ENCODE measurements at places on chromosomes 13 and 19.

- no peak for DNase-seq
Observed at GRCh38 chr19:246551-246950, 44.7 kb downstream of the PLPP2 start.

DNA sequence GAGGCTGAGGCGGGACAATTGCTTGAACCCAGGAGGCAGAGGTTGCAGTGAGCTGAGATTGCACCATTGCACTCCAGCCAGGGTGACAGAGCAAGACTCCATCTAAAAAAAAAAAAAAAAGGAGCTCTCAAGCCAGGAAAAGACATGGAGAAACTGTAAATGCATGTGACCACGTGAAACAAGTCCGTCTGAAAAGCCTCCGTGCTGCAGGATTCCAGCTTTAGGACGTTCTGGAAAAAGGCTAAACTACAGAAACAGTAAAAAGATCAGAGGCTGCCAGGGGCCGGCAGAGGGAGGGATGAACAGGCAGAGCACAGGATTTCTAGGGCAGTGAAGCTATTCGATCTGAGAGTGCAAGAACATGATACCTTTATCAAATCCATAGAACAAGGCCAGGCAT, 40.7 kb upstream of the NDUFS7 start:
- no peak for DNase-seq

- no peak for DNase-seq
Observed at GRCh38 chr19:42442833-42443232, at the start of gene CXCL17. Gene CXCL17 (minus strand): TSS chr19:42442946. CDS start chr19:42442832, 114 bp downstream.

DNA sequence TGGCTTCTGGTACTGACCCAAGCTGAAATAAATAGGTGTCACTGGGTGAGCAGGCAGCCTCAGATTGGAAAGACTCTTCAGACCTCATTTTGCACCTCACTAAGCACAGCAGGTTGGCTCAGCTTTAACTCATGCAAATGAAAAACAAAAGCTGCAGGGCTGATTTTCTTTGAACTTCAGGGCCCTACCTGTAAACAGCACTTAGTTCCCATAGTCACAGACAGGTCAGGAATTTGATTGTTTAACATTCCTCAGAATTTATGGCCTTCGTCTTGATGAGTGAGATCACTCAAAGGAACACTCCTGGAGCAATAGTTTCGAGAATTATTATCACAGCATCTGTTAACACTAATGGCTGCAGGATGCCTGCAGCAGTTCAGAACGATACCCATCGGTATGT, 718.5 kb downstream of the EFNB2 start:
- no peak for DNase-seq

- no peak for DNase-seq
Observed at GRCh38 chr19:46515879-46516350, 20.2 kb upstream of the PNMA8B start.

GRCh38 chr13:30331331-30331771, 24.0 kb upstream of the KATNAL1 start:
- peak; percentile 74 for DNase-seq

DNA sequence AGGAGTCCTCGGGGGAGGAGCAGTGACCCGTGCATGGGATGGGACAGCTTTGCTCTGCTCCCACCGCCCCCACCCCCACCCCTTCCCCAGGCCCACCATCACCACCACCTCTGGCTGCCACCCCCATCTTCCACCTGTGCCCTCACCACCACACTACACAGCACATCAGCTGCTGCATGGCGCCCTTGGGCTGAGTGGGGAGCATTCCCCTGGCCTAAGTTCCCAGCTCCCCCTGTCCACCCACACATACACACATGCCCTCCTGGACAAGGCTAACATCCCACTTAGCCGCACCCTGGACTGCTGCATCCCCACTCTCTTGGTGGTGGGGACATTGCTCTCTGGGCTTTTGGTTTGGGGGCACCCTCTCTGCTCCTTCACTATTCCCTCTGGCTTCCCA, 46.2 kb upstream of the SGCG start:
- DNase-seq: no peak

GRCh38 chr13:112254900-112255299, 121.3 kb upstream of the SPACA7 start:
- DNase-seq: no peak

DNA sequence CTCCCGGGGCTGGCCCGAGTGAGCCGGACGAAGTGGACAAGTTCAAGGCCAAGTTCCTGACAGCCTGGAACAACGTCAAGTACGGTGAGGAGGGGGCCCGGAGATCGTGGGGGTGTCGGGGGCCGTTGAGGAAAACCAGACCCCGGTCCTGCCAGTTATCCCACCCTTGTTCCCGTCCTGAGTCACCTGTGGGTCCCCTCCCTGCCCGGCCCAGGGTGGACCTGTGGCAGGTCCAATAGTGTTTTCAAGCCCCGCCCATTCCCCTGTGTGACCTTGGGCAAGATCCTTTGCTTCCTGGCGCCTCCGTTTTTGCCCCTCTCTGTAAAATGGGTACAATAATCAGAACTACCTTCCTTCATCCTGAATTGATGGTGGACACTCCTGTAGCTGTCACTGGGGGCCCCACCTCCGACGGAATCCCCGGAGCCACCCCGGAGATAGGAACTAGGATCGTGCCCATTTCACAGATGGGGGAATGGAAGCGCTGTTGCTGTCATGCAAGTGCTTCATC, 593 bp downstream of the ATG4D start:
- no peak for DNase-seq

- DNase-seq: no peak
Observed at GRCh38 chr19:40219721-40220276, 1.6 kb upstream of the TTC9B start.

- no peak for DNase-seq
Observed at GRCh38 chr19:32097620-32098019, 247.8 kb upstream of the ZNF507 start.

DNA sequence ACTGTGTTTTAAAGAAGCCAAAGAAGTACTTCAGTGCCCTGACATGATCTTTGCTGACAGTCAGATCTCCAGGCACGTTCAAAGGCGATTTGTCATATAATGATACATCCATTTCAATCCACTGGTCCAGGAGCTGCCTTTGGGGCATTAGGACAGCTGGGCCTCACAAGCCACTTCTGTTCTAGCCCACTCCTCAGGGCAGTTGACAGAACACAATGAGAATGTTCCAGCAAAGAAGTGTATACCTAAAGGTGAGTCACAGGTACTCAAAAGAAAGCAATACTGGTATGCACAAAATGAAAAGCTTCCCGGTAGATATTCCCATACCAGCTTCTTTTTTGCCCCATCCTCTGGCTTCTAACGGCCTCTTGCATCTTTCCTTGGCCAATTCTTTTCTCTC, 12.5 kb upstream of the MAP3K10 start:
- no peak for DNase-seq

GRCh38 chr13:37667702-37668101, 69.1 kb upstream of the POSTN start:
- no peak for DNase-seq

GRCh38 chr19:45739498-45740439, 6.5 kb downstream of the MEIOSIN start:
- DNase-seq: no peak

DNA sequence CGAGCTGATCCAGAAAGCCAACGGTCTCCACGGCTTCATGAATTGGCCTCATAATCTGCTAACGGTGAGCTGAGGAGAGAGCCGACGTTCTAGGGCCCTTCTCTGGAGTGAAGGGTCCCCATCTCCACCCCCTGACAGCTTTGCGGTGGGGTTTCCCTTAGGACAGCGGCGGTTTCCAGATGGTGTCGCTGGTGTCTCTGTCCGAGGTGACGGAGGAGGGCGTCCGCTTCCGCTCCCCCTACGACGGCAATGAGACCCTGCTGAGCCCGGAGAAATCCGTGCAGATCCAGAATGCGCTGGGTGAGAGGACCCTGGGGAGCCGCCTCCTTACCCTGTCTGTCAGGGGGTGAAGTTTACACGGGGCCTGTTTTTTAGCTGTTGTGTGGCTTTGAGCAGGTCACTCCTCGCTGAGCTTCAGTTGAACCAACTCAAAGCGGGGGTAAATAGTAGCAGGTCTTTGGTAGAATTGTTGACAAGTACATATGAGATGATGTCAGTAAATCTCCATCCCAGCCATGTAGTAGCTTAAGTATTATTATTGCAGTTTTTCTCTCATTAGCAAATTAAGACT, 801 bp downstream of the QTRT1 start:
- DNase-seq: no peak

- no peak for DNase-seq
Observed at GRCh38 chr13:110017379-110017778, 231.0 kb upstream of the IRS2 start.

DNA sequence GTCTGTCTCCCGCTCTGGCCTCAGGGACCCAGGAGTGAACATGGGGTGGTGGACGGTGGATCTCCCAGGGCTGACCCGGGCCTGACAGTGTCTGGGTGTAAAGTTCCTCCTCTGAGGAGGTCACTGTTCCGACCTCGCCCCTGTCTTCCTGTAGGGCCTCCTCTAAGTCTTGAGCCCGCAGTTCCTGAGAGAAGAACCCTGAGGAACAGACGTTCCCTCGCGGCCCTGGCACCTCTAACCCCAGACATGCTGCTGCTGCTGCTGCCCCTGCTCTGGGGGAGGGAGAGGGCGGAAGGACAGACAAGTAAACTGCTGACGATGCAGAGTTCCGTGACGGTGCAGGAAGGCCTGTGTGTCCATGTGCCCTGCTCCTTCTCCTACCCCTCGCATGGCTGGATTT, at the start of gene SIGLEC9:
TSS of gene SIGLEC9 (plus strand) at position 178 of the 400 bp plus-strand sequence. CDS start at position 247, 69 bp downstream.
- DNase-seq: peak; percentile 63

DNA sequence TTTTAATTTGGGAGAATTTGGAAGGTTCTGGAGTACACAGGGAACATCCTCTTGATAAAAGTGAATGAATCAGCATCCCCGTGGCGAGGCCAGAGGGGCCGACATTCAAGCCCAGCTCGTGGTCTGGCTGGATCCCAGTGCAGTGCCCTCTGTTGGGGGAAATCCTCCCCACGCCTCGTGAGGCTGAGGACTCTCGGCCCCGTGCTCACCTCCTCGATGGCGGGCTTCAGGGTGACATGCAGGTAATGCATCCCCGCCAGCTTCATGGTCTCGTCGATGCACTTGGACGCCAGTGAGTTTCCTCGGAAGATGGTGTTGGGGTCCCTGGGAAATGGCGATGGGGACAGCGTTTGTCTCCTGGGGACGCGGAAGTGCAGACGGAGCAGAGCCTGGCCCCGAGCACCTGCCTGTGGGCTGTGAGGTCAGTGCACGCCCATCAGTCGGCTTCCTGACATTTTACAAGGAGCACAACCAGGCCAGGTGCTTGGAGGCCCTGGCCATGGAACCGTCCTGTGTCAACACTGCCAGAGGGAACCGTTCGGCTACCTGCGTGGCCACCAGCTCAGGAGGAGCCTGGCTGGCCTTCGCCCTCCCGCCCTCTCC, 43.3 kb upstream of the C13orf46 start:
- DNase-seq: no peak

GRCh38 chr13:47135800-47136503, 239.1 kb upstream of the HTR2A start:
- no peak for DNase-seq

DNA sequence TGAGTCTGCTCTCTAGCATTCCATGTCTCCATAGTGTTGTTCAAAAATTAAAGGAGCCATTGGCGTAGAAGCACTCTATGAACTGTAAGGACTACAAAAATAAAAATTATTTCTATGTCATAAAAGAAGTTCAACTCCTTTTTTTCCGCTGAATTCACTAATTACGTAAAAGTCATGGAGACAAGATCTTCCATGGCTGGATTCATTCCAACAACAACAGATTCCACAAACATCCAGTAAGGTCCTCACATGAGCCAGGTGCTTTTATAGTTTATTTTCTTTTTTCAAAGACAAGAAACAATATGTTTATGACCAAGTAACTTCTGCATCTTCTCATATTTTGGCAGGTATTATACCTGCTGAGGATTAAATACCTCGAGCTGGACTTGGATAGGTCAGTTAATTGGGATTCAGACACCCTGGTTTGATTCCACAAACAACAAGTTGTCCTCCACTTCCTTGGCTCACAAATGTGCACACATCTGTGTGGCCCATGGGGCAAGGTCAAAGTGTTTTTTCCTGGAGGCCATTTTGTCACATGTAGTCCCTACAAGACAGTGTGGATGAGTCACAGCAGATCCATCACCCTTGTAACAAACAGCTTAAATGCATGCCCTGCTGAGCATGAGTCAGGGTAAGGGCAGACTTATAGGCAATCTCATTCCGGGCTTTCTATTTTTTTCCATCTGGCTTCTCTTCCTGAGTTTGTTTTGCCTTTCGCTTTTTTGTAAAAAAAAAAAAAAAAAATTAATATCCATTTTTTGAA, 475.6 kb downstream of the COG6 start:
- DNase-seq: no peak

DNA sequence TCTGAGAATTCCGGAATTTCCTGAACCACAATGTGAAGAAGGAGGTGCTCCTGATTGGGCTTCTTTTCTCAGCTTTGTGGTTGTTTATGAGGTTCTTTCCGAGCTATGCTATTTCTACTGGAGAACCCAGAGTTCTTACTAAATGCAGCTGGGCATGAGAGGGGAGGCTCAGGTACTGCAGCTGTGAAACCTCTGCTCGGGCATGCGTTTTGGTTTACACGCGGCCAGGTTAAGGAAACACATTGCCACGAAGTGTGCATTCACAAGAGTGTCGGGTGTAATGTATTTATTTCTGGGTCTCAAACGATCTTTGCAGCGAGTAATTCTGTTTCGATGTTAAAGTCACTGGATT, 661 bp upstream of the MIR17HG start:
- DNase-seq: no peak

DNA sequence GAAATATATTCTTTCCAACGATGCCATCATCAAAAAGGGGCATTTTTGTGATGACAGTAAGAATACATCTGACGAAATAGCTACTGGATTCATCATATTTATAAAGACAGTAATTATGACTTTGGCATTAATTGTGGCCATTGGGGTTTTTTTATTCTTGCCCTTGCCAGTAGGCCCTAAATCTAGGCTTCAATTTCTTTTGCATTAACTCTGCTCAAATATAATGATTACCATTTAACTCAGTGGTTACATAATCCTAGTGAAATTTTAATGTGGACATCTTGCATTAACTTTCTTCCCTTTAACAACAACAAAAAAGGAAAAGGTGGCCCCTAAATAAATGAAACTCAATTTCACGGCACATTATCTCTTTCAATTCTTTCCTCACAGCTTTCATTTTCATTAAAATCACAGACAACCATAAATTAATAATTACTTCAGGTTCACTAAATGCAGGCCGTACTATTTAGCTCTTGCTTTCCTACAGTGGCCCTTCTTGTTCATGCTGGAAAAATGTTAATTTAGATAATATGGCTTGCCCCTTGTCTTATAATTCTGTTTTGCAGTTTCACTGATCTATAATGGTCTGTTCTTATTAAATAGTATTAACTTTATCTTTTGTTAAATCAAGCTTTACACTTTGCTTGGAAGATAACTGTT, 615.6 kb downstream of the DACH1 start:
- DNase-seq: no peak

GRCh38 chr13:21672796-21673538, 2.1 kb downstream of the FGF9 start:
- DNase-seq: no peak

Data from suprapubic skin (tissue), 4 donors.